Colonic mucosa (tissue), 4 donors: ENCODE measurements at places on chromosomes 6 and 20.

- DNase-seq = no peak
Observed at GRCh38 chr6:70110126-70111022, 192.5 kb downstream of the COL9A1 start.

- no peak for DNase-seq
Observed at GRCh38 chr6:165200178-165200577, 109.2 kb downstream of the C6orf118 start.

DNA sequence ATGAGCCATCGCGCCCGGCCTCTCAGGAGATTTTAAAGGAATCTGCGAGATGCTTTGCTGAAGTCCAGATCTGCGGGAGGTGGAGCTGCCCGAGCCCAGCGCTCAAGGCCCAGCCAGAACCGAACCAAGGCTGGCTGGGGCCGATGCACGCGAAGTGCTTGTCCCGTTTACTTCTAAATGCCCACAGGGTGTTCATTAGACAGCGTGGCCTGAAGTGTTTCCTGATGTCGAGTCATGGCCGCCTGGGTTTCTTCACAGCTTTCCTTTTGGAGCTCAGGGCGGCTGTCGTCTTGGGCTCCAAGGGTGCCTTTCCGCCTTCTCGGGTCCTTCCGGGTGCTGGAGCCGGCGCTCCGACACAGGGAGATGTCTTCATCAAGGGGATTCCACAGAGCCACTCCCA lies 25.1 kb upstream of the CCR6 start:
- DNase-seq = no peak

DNA sequence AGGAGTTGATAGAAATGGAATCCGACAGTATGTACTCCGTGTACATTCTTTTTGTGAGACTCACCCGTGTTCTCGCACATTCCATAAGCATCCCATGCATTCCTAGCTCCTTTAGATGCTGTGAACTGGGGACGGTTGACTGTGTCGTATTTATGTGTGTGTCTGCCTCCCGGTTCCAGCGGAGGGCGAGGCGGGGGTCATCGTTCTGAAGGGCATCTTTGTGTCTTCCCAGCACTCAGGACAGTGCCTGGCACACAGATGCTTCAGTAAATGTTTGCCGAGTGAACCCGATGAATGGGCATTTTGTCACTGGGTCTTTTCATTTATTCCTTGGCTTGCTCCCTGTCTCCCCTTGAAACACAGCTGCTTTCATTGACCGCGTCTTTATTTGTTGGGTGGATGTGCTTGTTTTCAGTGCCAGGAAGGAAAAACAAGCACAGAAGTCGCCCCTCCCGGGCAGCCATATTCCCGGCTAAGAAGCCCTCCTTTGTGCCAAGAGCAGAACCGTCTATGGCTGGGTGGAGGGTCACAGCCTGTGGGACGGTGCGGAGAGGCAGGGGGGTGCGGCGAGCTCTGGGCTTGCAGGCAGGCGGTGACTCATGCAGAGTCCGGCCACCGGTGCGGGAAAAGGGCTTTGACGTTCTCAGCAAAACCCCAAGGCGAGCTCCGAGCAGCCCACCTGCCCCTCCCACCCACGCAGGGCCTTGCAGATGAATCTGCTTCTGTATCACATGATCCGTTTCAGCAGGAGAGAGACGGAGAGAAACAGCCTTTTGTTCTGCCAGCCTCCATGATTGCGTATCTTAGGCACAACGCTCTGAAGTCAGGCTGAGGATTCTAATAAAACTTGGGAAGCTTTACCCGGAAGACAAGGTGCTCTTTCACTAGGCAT lies 11.2 kb upstream of the PSMG4 start:
- peak; percentile 63 for DNase-seq

DNA sequence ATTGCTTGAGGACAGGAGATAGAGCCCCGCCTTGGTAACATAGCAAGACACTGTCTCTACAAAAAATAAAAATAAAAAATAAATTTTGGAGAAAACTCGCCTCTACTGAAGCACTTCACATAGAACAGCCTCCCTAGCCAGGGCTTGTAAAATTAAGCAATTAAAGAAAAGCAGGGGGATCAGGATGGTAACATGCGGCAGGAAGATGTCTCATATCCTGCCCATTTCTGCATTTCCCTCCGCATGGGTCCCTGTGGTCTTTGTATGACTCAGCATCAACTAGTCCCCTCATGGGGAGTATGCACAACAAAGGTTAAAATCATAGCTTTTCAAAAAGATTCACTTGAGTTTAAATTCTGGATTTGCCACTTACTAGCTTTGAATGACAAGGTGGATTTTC lies 379.0 kb downstream of the EPHA7 start:
- no peak for DNase-seq

GRCh38 chr20:21074605-21075336 lies 31.4 kb downstream of the LINC00237 start:
- no peak for DNase-seq

- DNase-seq = no peak
Observed at GRCh38 chr20:4087923-4088322, 72.6 kb upstream of the RNF24 start.

DNA sequence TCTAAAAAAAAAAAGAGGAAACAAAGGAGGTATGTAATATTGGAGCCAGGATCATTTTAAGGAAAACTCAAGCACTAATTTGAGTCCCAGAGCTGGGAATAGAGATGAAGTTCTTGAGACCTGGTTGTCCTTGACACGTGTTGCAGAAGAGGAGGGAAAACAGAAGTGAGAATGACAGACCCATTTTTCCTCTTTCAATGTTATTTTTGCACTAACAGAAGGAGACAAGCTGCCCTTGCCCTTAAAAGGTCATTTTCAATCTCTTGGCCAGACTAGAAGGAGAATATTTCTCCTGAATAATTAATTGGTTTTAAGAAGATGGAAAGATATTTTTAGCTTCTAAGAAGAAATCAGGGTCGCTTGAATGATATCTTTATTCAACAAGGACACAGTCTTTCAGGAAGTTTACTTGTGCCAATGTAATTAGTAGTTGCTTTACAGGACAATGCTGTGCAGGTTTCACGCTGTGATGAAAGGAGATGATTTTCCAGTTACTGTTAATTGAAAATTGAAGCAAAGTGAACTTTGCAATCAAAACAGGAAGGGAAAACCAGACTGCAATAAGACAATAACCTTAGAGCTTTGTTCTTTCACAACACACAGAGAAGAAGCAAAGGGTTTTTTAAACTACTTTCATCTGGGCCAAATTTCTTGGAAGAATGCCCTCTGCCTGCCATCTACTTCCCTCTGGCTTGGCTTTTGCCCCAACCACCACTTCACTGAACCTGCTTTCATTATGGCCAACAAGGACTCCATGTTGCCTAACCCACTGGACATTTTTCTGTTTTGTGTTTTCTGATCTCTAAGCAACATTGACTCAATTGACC lies 107.8 kb upstream of the SHLD1 start:
- peak; percentile 49 for DNase-seq

GRCh38 chr20:33305589-33306057 lies 22.6 kb downstream of the BPIFB1 start:
- DNase-seq = no peak

DNA sequence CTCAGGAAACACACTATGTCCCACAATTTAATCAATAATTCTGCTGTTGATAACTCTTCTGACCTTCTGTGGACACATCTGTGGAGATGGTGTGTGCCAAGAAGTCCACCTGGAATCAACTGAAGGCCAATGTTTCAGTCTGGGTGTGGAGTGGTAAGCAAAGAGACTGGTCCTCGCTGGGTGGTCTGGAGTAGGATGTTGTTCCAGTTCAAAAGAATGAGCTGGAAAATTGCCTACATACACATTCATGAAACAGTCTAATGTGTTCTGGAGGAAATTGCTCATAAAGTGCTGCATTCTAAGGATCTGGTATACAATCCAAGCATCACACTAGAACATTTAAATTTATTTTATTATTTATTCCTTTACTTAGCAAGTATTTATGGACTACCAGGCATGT lies 33.9 kb upstream of the TBX18 start:
- DNase-seq = no peak

DNA sequence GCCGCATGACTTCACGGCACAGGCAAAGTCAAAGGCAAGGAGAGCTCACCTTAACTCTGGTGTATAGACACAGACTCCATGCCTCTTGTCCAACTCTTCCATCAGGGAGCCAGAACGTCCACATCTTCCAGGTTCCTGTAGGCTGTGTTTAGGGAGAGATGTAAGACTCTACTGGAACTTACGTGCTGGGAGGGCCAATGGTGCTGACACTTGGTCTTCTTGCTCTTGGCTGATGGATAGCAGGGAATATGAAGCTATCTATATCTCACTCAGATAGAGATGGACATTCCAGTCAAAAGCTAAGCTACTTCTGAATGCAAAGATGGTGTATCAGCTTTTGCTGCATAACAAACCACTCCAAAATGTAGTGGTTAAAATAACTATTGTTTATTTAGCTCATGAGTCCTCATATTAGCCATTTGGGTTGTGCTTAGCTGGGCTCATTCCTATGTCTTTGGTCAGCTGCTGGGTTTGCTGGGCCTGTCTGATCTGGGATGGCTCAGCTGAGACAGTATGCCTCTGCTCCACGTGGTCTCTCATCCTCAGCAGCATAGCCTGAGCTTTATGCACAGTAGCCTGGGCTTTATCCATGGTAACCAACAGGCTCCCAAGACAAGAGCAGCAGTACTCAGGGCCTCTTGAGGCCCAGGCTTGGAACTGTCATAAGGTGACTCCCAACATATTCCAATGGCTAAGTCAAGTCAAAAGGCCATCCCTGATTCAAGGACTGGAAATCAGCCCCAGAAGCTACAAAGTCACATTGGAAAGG lies 111.6 kb downstream of the SNX5 start:
- DNase-seq = no peak

- no peak for DNase-seq
Observed at GRCh38 chr20:63884506-63885263, 10.2 kb upstream of the DNAJC5 start.

GRCh38 chr6:16157492-16157891 lies 28.6 kb downstream of the MYLIP start:
- DNase-seq = no peak

DNA sequence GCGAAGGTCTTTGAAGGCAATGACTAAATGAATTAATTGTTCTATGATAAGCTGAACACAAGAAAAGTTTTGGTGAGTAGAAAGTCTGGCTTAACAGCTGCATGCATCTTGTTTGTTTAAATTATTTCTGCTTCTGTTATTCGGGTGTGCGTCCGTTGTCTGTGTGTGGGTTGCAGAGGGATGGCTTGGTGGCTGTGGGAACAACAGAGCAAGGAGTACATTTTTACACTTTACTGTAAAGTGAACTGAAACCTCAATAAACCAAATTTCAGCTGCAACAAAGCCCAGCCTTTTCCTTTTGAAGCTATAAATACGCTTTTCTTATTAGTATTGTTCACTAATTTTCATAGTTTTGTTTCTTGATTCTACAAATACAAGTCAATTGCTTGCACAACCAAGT lies 3.5 kb upstream of the LAMP5 start:
- DNase-seq = no peak

GRCh38 chr6:14429396-14429795 lies 311.8 kb downstream of the CD83 start:
- no peak for DNase-seq

DNA sequence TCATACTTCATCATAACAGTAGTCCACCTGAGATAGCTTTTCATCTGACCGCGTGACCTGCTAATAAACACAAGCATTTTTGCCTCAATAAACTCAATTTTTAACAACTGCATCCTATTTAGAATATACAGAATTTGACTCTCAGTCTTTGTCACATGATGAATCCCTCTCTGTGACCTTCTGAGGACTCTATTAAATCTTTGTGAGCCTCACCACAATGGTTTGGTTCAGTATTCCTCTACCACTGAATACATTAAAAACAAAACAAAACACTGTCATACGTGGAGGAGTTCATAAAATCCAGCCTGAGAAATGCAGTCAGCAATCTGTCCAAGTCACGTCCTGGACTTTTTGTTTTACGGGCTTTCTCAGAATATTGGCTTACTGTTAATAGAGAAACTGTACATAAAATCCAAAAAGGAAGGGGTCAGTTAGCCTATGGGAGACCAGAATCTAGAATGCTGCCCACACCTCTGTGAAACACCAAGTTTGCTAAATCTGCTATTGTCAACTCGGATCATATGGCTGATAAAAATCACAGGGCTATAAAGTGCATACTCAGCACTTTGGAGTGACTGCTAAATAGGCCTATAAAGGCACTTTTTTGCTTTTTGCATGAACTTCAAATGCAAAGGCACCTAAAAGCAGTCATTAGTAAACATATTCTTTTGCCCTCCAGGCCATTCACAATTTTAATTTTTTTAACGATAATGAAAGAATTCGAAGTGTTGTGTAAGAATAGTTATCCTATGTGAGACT lies 190.3 kb upstream of the HDDC2 start:
- no peak for DNase-seq

DNA sequence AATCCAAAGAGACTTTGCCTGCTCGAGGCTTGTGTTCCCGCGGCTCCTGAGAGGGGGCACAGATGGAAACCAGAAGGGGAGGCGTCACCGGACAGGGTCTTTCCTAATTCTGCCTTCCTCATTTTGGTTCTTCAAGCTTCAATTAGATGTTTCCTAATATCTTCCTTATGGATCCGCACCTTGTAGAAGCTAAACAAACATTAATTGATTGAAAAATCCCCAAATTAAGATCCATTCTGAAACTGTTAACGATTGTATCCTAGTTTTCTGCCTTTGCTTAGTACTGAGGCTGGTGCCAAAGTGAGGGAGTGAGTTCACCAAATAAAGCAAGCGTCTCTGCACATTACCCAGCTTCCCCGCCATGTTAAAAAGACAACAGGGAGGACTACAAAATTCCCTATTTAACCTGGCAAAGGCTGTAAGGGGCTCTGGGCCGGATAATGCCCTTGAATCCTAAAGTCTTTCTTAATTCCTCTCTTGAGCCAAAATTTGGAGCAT lies 123.2 kb downstream of the GPX5 start:
- no peak for DNase-seq

DNA sequence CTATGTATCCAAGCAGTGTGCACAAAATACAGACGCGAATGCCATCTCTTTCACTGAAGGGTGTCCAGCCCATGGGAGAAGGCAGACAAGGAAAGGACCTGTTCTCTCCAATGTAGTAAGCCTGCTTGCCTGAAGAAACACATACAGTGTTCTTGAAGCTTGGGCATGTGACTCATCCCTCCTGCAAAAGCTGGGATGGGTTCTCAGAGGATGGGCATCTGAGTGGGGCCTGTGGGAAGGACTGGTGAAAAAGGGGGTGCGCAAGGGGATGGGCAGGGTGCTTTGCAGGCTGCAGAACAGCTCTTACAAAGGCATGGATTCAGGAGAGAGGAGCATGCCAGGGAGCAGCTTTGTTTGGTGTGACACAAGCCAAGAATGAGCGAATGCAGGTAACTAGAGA lies 128.1 kb downstream of the FYN start:
- DNase-seq = no peak

GRCh38 chr6:37452522-37452921 lies 19.5 kb downstream of the CMTR1 start:
- no peak for DNase-seq

- no peak for DNase-seq
Observed at GRCh38 chr6:157066781-157067491, 256.4 kb downstream of the TMEM242 start.

DNA sequence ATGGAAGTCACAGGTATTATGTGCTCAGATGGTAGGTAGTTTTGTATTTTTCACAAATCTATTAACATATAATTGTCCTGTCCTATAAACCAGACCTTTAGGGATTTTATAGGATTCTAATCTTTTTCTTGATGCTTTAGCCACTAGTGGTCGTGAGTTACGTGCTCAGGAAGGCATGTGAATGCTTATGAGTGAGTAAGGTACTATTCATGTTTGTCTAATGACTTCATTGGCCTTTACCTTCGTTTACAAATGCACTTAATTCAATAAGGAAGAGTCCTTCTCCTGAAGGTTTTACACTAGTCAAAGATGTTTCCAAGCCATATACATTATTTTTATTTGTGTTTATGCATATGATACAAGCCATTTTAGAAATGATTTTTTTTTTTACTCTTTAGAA lies 23.0 kb downstream of the PACRG start:
- no peak for DNase-seq
